Caco-2 (cell line): ENCODE measurements at places on chromosomes 5 and 9. TPM values are rescaled to one million over a fixed set of nuclear protein-coding genes. Genes with fewer than 3 reads are reported as not detected.

Gene CDH18
- 0.32 and 0.86 TPM in 2 replicates for total RNA-seq

Gene IL3
- total RNA-seq = not detected in 2 replicates

Gene LECT2
- total RNA-seq = 0.51 and 0.70 TPM in 2 replicates

Gene SAXO1
- total RNA-seq = 0.20 TPM in 1 of 2 replicates, not detected in the other

DNA sequence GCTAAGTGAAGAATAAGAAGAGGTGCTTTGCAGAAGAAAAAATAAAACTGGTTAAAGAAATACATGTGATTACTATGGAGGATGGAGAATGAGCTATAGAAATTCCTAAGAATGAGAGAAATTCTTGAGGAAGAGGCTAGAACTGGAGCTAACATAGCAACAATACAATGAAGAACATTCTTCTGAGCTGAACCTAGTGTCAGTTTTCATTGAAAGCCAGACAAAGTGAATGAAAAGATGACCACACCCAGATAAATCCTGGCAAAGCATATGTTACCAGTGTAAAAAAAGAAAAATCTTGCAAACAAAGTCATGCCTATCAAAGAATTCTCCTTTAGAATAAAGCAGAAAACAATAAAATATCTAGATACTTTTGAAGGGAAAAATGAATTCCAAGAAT lies 39.6 kb downstream of the SGCD start:
- DNase-seq = no peak

DNA sequence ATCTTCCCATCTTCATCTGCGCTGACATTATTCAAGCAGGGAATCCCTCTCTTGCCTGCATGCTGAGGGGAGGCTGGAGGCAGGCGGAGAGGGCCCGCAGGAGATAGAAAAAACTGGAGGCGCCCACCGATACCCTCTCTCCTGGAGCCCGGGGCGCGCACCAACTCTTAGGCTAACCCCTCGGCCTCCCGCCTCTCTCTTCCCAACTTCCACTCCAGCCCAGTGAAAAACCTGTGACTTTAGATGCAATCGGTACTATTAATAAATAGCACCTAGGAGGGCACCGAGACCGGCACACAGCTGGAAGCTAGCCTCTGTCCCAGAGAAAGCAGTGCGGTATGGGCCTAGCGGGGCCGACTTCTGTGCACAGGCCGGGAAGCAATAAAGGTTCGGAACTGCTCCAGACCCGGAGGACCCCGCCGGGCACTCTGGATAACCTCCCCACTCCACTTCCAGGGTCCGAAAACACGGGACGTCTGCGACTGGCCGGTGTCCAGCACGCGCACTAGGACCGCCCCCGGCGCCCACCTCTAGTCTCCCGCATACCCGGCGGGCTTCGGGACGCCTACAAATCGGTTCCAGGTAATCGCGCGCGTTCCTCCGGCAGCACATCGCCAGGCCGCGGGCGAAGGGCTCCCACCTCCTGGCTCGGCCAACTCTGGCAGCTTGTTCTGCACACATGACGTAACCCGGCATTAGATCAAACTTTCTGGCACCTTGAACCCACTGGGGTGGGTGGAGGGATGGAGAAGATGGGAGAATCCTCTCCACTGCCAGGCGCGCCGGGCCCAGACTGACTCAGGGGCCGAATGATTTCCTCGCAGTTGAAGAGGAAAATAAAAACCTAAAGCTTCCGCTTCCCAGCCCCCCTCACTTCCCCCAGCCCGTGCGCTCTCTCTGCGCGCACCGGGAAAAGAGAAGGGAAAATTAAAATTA lies 1.4 kb downstream of the EFNA5 start:
- DNase-seq = peak; percentile 8

GRCh38 chr5:13516195-13516594 lies 428.3 kb downstream of the DNAH5 start:
- DNase-seq = no peak

DNA sequence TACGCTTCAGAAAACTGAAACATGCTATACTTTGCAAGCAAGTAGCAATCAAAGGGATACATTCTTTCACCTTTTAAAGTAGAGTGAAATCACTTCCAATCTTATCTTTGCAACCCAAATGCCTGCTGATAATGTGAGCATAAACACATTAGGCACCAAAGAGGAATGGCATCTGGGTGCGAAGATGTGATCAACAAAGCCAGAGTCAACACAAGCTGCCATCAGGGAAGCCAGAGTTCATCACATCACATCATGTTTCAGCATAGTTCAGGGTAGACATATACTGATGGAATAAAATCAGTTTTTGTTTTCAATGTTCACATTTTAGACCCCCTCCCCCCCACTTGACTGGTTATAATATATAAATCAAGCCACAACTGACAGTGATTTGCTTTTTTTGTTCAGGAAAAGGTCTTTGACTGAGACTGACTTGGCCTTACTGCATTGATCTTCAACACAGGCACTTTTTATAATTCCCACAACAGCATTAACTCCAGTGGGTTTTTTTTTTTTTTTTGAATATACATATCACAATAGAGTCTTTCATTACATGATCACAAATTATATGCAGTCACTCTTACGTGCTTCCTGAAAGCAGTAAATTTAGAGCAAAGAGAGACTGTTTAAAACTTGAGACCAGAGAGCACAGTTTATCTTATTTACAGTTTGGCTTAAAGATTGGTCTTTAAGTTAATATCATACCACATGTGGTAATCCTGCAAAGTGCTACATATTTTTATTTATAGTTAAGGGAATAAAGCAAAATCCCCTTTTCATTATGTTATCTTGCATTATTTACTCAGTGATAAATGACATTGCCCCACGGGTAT lies 20.3 kb downstream of the AOPEP start:
- DNase-seq = peak; percentile 73

GRCh38 chr9:77985996-77986395 lies 45.6 kb downstream of the GNAQ start:
- DNase-seq = no peak

GRCh38 chr9:129557192-129558036 lies 63.5 kb downstream of the C9orf50 start:
- peak; percentile 92 for DNase-seq

GRCh38 chr5:29614206-29614605 lies 1579.3 kb upstream of the CDH6 start:
- no peak for DNase-seq

DNA sequence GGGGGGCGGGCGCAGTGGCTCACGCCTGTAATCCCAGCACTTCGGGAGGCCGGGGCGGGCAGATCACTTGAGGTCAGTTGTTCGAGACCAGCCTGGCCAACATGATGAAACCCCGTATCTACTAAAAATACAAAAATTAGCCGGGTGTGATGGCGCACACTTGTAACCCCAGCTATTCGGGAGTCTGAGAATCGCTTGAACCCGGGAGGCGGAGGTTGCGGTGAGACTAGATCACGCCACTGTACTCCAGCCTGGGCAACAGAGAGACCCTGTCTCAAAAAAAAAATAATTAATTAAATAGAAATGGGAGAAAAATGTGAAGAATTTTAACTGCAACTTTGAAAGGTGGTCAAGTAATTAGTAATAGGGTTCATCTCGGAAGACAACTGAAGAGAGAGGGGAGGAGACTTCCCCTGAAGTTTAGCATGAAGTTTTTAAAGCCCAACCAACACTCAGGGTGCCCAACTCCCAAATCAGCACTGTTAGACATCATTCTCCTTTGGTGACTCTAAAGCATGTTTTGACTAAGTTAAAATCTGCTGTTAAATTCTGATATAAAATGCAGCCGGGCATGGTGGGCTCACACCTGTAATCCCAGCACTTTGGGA lies 1.4 kb upstream of the CSNK1A1 start:
- no peak for DNase-seq

GRCh38 chr9:132030626-132031325 lies 48.9 kb downstream of the MED27 start:
- DNase-seq = no peak

GRCh38 chr9:90985631-90986030 lies 184.0 kb downstream of the SYK start:
- no peak for DNase-seq

- no peak for DNase-seq
These were observed 8.0 kb upstream of the CCDC112 start for GRCh38 chr5:115304496-115304895.

GRCh38 chr9:125992557-125992956 lies 245.4 kb downstream of the PBX3 start:
- DNase-seq = peak; percentile 11

- no peak for DNase-seq
These were observed 825.0 kb downstream of the TLR4 start for GRCh38 chr9:118529210-118529609.

DNA sequence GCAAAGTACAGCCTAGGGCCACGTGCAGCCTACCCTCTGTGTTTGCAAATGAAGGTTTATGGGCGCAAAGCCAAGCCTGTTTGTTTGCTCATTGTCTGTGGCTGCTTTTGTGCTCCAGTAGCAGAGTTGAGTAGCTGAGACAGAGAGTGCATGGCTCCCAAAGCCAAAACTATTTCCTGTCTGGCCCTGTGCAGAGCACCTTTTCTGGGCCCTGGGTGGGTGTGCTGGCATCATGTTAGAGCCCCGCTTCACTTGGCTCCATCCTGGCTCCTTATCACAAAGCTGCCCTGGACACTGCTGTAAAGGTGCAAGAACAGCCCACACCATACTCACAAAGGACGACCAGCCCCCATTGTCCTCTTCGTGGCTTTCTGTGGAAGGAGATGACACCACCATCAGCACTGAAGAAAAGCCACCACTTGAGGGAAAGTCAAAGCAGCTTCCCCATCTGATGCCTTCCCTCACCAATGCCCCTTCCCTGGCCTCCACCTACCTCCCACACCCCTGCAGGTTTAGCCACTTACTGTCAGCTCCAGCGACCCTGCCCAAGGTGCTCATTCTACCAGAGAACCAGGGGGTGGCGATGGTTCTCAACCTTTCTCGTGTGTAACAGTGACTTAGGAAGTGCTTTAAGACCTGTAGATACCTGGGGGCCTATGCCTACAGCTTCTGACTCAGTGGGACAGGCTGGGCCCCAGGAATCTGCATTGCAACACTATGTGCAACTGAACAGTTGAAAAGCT lies 23.4 kb downstream of the LCP2 start:
- no peak for DNase-seq

GRCh38 chr9:27610622-27611021 lies 37.3 kb upstream of the C9orf72 start:
- DNase-seq = no peak
